ENCODE measurements at places on chromosomes 3 and 15. TPM values are rescaled to one million over a fixed set of nuclear protein-coding genes. Genes with fewer than 3 reads are reported as not detected.

DNA sequence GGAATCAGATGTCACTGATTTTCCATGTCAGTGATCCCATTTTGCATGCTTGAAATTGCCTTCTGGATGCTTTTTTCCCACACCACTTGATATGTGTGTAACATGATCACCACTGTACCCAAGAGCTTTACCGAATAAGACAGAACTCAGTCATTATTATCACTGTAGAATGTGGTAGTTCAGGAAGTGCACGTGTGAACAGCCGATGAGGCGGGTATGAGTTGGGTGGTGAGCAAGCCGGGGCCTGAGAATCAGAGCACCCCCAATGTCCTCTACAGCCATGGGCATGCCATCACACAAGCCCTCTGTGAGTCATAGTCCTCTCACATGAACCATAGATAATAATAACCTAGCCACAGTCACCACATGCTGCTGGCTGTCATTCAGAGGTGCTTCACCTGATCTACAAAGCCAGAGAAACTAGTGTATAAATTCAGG is 470.8 kb downstream of the SOX2 start:
- no peaks in the 10 kb centered on the region for H3K27me3 ChIP-seq
- no peaks in the 10 kb centered on the region for H3K4me1 ChIP-seq
- no peak for DNase-seq
- H3K36me3 ChIP-seq: no peaks in the 10 kb centered on the region

DNA sequence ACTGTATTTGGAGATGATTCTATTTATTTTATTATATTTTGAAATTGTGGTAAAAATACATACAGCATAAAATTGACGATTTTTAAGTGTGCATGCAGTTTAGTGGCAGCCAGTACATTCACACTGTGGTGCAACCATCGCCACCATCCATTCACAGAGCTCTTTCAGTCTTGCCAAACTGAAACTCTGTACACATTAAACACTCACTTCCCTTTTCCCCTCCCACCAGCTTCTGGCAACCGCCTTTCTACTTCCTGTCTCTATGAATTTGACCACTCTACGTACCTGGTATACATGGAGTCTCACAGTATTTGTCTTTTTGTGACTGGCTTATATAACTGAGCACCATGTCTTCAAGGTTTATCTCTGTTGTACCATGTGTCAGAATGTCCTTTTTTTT is 303.3 kb upstream of the ATP10A start:
- no peak overlapping the region for H3K4me3 ChIP-seq
- H3K36me3 ChIP-seq: no peaks in the 10 kb centered on the region
- H3K27ac ChIP-seq: no peak overlapping the region
- H3K4me1 ChIP-seq: no peaks in the 10 kb centered on the region
- H3K27me3 ChIP-seq: no peaks in the 10 kb centered on the region

DNA sequence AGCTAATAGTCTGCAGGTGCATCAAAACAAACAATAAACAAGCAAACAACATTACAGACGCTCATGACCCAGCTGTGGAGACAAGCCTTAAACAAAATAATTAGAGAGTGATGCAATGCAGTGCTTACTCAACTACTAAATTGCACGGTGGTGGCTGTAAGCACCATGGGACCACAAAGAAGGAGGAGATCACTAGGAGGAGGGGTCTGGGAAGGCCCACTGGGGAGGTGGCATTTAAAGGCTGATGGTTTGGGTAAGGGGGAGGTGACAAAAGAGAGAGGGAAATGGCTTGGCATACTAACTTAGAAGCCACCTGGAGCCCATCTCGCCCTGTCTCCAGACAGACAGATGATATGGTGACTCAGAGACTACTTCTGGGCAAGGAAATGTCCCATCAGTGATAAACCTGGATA is 516.7 kb downstream of the FOXP1 start:
- peak; percentile 92 for DNase-seq
- peak overlapping the region; percentile 68 for H3K4me3 ChIP-seq
- H3K4me1 ChIP-seq: peaks cover 60% of the 10 kb centered on the region
- peak overlapping the region; percentile 92 for H3K27ac ChIP-seq
- H3K27me3 ChIP-seq: no peaks in the 10 kb centered on the region

- H3K4me3 ChIP-seq: peak overlapping the region; percentile 89
- no peaks in the 10 kb centered on the region for H3K27me3 ChIP-seq
- peaks cover 40% of the 10 kb centered on the region for H3K36me3 ChIP-seq
- H3K4me1 ChIP-seq: peaks cover 80% of the 10 kb centered on the region
- DNase-seq: no peak
These were observed 4.5 kb downstream of the PLXNB1 start for GRCh38 chr3:48425281-48425812.

- no peaks in the 10 kb centered on the region for H3K27me3 ChIP-seq
- H3K4me3 ChIP-seq: no peak overlapping the region
- H3K4me1 ChIP-seq: peaks cover 7% of the 10 kb centered on the region
- no peak overlapping the region for H3K27ac ChIP-seq
These were observed 182.3 kb downstream of the BBX start for GRCh38 chr3:107705046-107705445.

DNA sequence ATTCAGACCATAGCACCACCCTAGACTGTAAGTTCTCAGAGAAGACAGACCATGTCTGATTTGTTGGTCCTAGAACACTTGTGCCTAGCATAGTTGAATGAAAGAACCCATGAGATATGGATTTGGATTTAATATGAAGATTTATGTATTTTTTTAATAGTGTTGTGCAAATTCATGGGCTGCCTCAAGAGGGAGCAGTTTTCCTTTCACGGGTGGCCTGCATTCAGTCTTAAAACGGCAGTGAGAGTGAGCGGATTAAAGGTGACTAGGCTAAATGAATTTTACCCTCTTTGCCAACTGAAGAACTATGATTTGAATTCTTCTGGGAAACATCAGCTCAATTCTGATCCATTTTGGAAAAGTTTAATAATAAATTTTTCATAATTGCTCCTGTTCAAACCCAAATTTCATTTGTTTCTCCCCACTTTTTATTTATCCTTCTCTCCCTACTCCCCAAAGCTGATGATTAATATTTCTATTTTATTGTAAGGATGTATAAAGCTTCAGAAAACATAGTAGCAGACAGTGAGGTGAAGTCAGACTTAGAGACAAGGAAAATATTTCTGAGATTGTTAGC is 67.3 kb downstream of the MORC1 start:
- no peaks in the 10 kb centered on the region for H3K4me1 ChIP-seq
- no peak overlapping the region for H3K27ac ChIP-seq
- no peak overlapping the region for H3K4me3 ChIP-seq
- H3K27me3 ChIP-seq: no peaks in the 10 kb centered on the region

- no peak for DNase-seq
- H3K27ac ChIP-seq: no peak overlapping the region
- H3K27me3 ChIP-seq: no peaks in the 10 kb centered on the region
- no peaks in the 10 kb centered on the region for H3K4me1 ChIP-seq
- no peaks in the 10 kb centered on the region for H3K36me3 ChIP-seq
- H3K4me3 ChIP-seq: no peak overlapping the region
These were observed 39.7 kb downstream of the CYP11A1 start for GRCh38 chr15:74327756-74328155.

The DAZL gene
- not detected for total RNA-seq

The OR5K1 gene
- not detected for total RNA-seq

The LDHAL6B gene
- not detected for total RNA-seq

Data from esophagus muscularis mucosa (tissue), 4 donors.